ENCODE measurements at places on chromosomes 4 and X.

- DNase-seq, result peak; percentile 75
These were observed 47.5 kb downstream of the SPATA18 start for GRCh38 chr4:52098618-52099017.

GRCh38 chr4:24912252-24913118 lies at the start of gene CCDC149:
Gene CCDC149 (minus strand): TSS chr4:24913042. CDS start chr4:24912864, 178 bp downstream.
- peak; percentile 87 for DNase-seq

DNA sequence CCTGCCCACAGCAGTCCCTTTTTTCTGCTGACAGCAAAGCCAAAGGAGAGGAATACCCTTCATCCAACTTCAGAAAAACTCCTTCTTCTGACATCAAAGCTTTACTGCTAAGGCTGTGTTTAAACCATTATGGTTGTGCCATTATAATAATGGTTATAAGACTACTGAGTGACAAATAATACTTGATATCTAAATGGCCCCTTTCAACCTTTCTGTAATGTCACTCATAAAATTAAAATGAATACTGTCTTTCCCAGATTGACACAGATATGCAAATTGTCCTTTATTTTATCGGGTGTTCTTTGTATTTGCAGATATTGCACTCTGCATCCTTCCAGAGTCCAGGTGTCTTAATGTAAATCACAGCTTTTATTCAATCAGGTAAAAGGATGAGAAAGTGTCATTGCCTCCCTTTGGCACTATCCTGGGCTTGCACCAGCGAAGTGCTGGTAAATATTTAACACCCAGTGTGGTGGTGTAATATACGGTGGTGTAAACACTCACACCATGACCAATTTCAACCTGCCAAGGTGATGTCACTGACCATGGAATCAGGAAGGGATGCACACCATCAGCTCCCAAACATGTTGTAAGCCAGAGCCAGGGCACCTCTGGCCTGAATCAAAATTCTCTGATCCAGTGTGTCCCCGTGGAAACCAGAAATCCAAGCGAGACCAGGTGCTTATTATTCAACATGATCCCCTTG lies 139.4 kb upstream of the TENM3 start:
- DNase-seq, result no peak

DNA sequence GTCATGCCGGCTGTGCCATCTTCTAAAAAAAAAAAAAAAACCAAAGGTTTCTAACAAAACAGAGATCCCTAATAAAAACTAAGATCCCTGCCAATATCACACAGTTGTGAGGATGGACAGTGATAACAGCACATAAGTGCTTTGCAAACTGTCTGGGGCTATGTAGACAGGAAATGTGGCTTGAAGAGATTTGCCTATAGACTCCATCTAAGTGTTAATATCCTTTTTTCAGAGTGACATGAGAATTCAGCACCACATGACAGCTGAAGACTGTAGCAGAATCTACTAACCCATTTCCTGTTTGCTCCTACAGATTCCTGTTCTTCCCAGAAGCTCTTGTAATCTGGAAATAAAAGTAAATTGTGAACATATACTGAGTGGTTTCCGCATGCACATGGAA lies 215.4 kb downstream of the KDR start:
- DNase-seq, result no peak

DNA sequence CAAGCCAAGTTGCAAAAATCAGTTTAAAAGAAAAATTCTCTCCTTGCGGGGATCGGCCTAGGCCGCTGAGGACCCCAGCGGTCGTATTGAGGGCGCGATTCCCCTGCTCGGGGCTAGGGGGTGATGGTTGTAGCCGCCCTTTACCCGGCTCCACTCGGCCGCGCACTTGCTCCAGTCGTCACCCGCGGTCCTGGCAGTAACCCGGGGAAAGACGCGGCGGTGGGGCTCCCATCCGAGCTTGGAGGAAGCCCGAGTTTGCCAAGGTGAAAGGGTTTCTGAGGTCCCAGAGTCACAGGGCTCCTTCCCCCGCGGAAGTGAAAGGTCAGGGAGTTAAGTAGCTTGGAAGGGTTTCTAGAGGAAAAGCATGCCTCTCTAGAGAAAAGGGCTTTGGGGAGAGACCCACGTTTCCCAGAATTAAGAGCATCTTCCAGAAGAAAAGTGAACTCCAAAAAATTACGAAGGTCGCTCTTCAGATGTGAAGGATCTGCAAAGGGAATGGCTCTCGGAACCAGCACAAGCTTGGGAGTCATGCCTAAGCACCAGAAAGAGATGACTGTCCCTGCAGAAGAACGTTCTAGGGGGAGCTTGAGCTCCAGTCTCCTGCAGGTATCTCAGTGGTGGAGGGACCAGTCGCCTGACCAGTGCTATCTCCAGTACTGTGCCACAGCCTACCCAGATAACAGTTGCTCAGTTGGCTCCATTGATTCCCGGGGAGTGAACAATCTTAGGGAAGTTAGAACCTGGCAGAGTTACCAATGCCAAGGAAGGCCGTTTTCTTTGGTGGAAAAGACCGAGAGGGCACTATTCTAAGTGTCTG lies 875 bp downstream of the LAP3 start:
- peak; percentile 67 for DNase-seq

- DNase-seq, result no peak
These were observed 18.1 kb upstream of the PAGE5 start for GRCh38 chrX:55201930-55202579.
